ENCODE measurements at places on chromosomes 6 and 20.

GRCh38 chr6:53056273-53056672 lies 8.9 kb upstream of the FBXO9 start:
- DNase-seq: no peak

- no peak for DNase-seq
These were observed 398.4 kb downstream of the TBC1D32 start for GRCh38 chr6:120935908-120936307.

DNA sequence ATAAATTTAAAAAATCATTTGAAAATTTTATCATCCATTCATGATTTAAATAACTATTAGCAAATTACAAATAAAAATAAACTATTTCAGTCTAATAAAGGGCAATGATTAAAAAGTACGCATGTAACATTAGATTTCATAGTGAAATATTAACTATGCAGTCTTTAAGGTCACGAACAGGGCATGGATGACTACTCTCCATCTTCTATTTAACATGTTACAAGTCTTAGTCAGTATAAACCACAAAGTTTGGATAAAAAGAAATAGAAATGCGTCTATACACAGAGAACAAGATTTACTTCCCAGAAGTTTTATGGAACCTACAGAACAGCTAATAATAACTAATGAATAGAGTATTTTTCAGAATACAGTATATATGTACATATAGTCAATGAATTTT lies 1016.0 kb downstream of the EYS start:
- no peak for DNase-seq

GRCh38 chr20:59428006-59428405 lies 127.6 kb downstream of the EDN3 start:
- no peak for DNase-seq

GRCh38 chr6:105692613-105693215 lies 289.8 kb upstream of the PREP start:
- no peak for DNase-seq

DNA sequence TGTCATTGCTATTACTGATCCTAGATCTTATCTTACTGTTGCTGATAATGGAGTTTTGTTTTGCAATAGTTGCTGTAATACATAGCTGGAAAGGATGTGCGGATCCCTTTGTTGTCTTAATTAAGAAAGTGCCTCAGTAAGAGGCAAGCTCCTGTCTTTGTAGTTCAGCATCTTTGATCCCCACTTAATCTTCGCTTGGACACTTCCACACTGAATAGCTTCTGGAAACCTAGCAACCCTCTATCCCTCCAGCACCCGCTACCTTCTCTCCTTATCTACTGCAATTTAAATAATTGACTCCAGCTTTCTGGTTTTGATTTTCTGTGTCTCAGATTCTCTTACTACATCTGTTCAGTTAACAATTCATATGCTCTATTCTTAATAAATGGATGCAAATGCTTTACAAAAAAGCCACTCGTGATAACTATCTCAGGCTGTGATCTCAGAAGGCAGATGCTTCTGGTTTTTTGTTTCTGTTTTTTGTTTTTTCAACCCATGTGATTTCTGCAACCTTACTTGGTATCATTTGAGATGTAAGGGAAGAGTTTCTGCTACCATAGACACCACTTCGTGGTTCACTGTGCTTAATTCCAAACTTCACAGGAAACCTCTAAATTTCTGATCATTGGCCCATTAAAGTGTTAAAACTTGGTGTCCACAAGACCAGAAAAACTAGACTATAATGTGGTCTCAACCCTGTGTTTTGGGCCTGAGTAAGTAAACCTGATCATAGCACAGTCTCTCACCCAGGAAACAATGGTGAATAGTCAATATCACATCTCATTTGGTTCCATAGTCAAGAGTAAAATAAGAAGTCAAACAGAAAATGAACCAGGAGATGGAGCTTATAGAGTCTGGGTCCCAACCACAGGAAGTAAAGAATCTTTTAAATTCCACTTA lies 352.1 kb upstream of the SOX4 start:
- no peak for DNase-seq

- DNase-seq: no peak
These were observed 480.5 kb downstream of the EPM2A start for GRCh38 chr6:145254649-145255401.

DNA sequence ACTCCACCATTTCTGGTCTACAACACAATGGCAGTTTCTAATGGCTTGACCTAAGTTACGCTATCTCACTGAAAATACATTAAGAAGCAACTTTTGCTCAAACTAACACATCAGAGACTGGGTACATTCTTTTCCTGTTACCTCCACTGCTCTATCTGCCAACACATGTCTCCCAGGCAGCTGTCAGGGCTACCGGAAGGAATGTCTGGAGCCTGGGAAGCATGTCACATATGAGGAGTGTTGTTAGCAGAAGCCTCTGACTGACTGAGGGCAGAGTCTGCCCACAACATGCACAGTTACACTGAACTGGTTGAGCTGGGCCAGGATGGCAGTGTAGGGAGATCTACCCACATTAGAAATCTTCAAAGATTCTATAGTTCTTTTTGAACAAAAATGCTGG lies 264.5 kb downstream of the KIF16B start:
- no peak for DNase-seq

DNA sequence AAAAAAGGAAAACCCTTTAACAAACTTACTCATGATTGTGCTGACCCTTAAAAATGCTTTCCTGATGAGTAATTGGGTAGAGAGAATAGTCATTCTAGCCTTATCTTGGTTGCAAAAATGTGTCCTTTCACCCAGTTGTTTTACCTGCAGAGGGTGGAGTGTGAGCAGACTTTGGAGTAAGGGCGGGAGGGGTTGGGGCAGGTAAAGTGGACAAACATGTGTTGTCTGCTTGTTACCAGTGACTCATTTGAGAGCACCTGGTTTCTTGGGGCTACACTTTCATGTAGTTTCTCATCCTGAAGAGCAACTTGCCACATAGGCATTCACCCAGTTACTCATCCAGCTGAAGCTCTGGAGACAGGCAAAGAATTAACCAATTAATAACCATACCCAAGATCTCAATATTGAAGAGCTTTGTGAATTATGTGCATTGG lies 121.1 kb downstream of the TNFRSF21 start:
- DNase-seq: no peak

Measured in activated CD4-positive, alpha-beta T cell treated with anti-CD3 and anti-CD28 coated beads, Interleukin-10, Interleukin-2, amounts not matched to agents 100 ng/mL and 50 ng/mL, durations not matched to agents 16 hours and 8 hours (primary cell).